ENCODE measurements at places on chromosomes 12 and 14. TPM values are rescaled to one million over a fixed set of nuclear protein-coding genes. Genes with fewer than 3 reads are reported as not detected.

CCDC85C gene
- total RNA-seq = 46.6 TPM

GRCh38 chr12:54134850-54135249 is 53.9 kb downstream of the SMUG1 start:
- no peak for DNase-seq

CCDC177 gene
- total RNA-seq = not detected

TMEM229B gene
- 2.3 TPM for total RNA-seq

DNA sequence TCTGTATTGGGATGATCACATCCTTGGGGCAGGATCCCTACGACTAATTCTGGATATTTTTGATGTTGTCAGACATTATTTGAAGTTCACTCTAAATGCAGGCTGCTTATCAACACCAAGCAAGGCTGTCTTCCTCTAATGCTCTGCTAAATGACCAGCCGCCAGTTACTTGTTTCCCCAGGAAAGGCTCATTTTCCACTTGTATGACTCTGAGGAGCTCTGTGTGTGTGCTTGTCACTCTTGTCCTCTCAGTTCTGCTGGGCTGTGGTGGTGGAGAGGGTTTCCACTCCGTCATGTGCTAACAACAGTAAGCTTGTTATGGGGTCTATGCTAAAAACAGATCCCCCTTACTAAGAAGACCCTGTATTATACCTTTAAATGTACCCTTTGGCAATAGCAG is 42.1 kb downstream of the ATL1 start:
- DNase-seq = no peak

- DNase-seq = peak; percentile 68
Measured at GRCh38 chr12:117441751-117442150, 80.3 kb upstream of the NOS1 start.

ZNF384 gene
- 23.0 TPM for total RNA-seq

- DNase-seq = no peak
Measured at GRCh38 chr12:76790564-76791552, 26.9 kb downstream of the ZDHHC17 start.

- DNase-seq = peak; percentile 34
Measured at GRCh38 chr14:52703225-52703624, 3.8 kb upstream of the PSMC6 start.

BEST3 gene
- 0.48 TPM for total RNA-seq

DNA sequence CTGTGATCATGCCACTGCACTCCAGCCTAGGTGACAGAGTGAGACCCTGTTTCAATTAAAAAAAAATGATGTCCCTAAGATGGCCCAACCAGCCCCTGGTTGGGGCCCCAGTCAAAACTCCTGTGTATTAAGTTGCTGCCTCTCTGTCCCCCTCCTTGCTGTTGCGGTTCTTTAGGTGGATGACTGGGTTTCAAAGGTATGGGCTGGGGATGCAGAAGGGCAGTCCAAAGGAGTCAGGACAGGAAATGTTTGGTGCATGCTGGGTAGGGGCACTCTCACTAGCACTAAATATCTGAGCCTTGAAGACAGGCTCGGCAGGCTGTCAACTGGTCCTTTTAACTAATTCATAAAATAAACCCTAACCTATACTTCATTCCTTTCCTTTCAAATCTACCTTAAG is 12.0 kb upstream of the PIP4K2C start:
- DNase-seq = no peak

GRCh38 chr12:15404485-15404884 is 82.2 kb downstream of the PTPRO start:
- DNase-seq = no peak

GRCh38 chr14:64838656-64839055 is 41.1 kb downstream of the SPTB start:
- DNase-seq = no peak

DNA sequence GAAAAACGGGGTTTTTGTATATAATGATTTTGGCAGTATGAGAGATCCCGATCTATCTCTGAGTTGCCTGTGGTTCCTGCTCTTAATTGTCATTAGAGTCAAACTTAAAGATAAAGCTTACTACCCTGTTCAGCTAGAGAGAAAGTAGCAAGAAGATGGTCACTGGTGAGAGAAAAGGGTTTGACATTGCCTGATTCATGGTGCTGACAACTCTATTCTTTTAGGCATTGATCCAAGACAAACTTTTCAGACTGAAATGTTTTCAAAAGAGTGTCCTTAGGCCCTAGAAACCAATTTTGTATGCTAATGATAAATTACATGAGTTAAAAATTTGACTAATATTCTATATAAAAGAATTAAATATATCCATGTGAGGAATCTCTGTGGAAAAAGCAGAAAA is 35.1 kb downstream of the PELI2 start:
- DNase-seq = no peak

TMPRSS12 gene
- total RNA-seq = not detected

GRCh38 chr12:132291402-132292175 is 37.8 kb downstream of the GALNT9 start:
- no peak for DNase-seq

SLC11A2 gene
- 23.7 TPM for total RNA-seq

DNA sequence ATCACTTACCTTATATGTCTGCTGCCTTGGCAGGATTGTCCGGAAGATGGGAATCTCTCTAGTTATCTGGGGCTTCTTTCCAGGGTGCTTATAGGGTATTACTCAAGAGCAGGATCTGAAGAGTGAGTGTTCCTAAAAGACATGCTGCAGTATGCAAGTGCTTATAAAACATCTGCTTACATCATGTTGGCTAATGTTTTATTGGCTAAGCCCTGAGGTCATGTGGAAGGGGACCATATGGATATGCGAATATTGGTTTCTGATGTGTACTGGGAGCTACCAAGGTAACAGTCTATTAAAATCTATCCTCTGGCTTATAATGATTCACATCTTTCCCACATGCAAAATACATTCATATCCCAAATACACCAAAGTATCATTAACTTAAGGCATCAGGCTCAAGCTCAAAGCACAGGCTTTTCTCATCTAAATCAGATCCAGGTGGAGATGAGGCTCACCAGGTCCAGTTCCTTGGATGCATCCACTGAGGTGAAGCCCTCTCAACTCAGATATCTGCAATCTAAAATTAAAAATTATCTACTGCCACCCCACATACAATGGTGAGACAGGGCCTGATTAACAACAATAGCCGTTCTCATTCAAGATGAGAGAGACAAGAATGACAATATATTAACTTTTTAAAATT is 29.8 kb downstream of the LRRIQ1 start:
- DNase-seq = no peak

- no peak for DNase-seq
Measured at GRCh38 chr12:39176356-39176755, 266.6 kb downstream of the KIF21A start.

SLC25A21 gene
- 0.78 TPM for total RNA-seq

DNA sequence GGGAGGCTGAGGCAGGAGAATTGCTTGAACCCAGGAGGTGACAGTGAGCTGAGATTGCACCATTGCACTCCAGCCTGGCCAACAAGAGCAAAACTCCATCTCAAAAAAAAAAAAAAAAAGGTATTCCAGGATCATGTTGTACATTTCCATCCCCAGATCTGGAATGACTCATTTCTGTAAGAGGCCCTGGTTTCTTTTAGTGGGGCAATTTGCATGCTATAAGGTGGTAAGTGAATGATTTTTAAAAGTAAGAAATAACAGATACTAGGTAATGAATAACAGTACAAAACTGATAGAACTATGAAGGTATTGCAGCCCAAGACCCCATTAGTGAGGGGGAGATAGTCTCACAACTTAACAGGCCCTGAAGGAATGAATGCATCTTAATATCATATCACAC is 17.7 kb upstream of the ADCK1 start:
- DNase-seq = no peak

DNA sequence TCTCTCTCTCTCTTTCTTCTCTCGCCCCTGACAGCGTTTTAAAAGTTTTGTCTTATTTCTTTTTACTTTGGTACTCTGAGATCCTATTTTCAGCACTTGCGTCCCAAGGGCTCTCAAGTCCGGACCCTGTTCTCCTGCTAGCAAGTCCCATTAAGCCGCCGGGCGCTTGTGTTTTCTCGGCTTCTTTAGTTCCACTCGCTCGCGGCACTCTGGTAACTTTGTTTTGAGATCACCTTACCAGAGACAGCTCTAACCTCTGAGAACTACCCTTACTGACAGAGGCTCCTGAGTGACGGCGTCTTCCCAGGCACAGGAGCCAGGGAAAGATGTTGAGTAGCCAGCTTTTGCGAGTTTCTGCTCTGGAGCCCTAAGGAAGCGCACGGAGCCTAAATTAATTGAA is 2.7 kb upstream of the MYF5 start:
- no peak for DNase-seq

GRCh38 chr14:21070083-21070609 is at the start of gene ARHGEF40:
Gene ARHGEF40 (plus strand): TSS chr14:21070304. CDS start chr14:21070397, 93 bp downstream.
- peak; percentile 83 for DNase-seq

GRCh38 chr12:72036393-72036792 is 97.7 kb downstream of the TPH2 start:
- no peak for DNase-seq

- no peak for DNase-seq
Measured at GRCh38 chr12:51893786-51894185, 5.9 kb downstream of the ANKRD33 start.

DNA sequence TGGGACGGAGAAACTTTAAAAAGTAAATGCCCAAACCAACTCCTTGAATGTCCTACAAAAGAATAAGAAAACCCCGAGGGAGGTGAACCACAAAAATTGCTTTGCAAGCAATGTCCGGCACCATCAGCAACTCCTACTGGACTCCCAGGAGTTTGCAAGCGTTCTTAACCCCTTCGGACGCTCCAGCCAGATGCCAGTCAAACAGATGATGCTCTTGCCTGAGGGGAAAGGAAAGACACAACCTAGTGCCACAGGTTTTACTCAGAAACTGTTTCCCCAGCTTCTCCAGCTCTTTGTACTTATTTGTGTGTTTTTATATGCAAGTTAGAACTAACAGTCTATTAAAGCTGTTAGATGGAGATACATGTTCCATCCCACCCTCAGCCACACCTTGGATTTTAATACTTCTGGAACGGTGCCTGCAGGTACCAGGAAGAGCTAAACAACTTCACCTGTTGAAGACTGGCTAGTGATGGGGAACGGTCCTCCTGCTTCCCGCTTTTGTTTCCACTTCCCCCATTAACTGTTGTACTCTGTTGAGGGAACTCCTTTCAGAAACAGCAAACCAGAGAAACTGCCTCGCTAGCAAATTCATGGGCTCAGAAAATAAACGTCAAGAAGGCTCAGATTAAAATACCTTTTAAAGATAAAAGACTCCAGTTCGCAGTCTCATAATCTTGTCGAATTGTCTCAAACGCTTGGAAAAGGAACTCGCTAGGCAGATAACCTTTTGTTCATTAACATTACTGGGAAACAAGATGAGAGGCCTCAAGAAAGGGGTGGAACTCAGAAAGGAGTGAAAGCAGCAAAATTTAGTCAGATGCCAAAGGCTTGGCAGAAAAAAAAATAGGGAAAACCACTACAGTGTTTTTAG is 1.1 kb upstream of the FERMT2 start:
- DNase-seq = peak; percentile 53

DNA sequence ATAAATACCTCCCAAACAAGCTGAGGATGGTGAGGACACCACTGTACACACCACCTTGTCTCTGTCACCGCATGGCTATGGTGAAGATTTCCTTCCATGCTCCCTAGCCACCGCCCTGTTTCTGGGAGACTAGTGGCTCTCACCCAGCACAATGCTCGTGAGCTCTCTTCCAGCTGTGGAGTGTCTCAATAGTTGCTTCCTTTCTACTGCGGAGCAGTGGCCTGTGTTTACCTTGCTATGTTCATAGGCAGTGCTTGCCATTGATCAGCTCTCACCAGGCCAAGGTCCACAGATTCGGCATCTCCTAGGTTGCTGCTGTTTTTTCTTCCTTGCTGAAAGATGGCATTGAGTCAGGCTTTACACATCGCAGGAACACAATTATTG is 313.6 kb upstream of the RTL1 start:
- no peak for DNase-seq

DNA sequence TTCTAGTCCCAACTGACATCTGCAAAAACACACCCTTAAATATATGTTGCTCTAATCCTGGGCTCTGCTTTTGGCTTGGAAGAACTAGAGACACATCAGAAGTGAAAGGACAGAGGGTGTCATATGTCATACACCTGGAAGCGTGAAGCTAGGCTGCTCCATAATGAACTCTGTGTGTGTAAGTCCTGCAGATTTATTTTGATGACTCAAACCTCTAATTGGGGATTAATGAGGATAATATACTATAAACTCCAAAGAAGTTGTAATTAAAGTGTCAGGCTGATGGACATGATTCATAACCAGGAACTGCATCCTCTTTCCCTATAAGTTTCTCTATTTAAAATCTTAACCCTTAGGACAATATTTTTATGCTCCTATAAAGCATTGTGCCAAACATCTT is 4.4 kb upstream of the KCNK10 start:
- DNase-seq = no peak

DNA sequence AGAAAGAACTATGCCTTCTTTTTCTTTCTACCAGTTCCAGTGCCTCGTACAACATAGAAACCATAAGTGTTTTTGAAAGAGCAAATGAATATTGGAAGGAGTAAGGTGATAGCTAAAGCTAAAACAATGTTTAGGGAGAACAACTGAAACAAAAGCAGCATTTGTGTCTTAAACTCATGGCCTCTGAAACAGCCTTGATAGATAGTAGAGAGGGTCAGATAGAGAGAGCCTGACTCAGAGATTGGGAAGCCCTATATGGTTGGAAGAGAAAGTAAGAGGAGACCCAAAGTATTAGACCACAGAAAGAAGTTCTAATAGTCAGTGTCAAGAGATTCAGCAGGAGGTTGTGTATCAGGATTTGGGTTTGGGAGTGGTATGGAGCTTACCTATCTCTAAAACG is 79.6 kb upstream of the IFNG-AS1 start:
- no peak for DNase-seq

GALNT16 gene
- 101 TPM for total RNA-seq

KRT77 gene
- total RNA-seq = not detected

- no peak for DNase-seq
Measured at GRCh38 chr12:58920961-58921861, 907 bp upstream of the LRIG3 start.

DAO gene
- total RNA-seq = not detected

APOLD1 gene
- 18.8 TPM for total RNA-seq

- DNase-seq = no peak
Measured at GRCh38 chr14:55950135-55950534, 168.1 kb upstream of the PELI2 start.

PZP gene
- total RNA-seq = 1.3 TPM

DTX1 gene
- total RNA-seq = 1.6 TPM

OTUB2 gene
- total RNA-seq = 0.56 TPM

GZMH gene
- total RNA-seq = 0.86 TPM

KICS2 gene
- 3.1 TPM for total RNA-seq

GRCh38 chr14:49951691-49952345 is 58.9 kb downstream of the ARF6 start:
- no peak for DNase-seq

DNA sequence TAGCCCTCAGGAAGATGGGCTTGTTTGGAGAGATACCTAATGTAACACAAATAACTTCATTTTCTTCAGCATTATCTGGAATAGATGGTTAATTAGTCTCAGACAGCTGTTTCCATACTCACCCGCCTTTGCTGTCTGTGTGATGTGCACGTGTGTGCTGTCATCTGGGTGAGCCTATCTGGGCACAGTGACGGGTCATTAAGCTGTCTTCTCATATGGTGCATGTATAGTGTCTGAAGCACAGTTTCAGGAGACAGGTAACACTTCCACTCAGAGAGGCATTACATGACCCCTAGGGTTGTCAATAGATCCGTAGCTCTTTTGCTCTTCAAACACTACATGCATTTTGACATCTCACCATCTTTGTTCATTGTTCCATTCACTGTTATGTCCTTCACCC is 493.3 kb downstream of the APAF1 start:
- DNase-seq = no peak
